SK-N-DZ (cell line): ENCODE measurements at places on chromosomes 4 and X.

DNA sequence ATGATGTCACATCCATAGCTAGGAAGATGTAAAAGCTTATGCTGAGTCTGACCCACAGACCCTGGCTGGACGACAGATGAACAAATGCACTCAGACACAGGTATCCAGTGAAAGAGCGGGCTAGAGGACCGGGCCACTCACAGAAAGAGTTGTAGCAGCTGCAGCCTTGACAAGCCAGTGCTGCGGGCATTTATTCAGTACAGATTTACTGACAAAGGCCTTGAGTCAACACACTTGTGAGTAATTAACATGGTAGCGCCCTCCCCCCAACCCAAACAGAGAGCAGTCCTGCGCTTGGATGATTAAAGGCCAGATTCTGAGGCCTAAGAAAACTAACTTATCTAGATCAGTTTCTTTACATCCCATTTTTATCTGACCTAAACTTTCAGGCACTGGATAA lies 244.6 kb downstream of the SPANXN4 start:
- no peak for DNase-seq

- DNase-seq = no peak
Observed at GRCh38 chr4:2786152-2786671, 6.7 kb upstream of the SH3BP2 start.

DNA sequence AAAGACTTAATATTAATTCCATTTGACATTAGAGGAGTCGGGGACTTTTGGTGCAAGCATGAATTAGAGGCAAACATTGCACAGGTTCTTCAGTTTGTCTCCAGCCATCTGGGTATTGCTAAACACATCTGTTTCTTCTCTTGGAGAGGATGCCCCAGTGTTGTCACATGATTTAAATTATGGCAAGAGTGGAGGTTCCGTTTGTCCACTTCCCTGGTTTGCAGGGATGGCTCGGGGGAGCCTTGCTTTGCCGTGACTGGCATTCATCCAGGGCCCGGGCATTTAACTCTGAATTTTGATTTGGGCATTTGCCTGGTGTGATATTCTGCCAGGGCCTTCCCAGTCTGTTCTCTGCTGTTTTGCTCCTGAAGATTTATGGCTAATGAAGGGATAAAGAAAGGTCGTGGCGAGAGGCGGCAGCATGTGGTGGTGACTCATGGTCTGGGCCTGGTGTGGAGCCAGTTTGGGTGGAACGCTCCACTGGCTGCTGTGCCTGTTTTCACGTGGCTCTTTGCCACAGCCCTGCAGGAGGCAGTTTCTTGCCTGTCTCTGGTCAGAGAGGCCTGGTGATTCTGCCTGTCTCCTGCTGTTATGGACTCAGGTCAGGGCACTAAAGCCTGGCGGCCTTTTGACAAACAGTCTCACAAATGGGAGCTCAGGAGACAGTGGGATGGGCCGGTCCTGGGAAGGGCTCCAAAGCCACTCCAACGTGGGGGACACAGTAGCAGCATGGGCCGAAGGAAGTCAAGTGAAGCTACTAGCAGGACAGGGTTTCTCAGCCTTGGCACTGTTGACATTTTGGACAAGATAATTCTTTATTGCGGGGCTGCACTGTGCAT lies 99.4 kb upstream of the PGRMC2 start:
- peak; percentile 51 for DNase-seq

DNA sequence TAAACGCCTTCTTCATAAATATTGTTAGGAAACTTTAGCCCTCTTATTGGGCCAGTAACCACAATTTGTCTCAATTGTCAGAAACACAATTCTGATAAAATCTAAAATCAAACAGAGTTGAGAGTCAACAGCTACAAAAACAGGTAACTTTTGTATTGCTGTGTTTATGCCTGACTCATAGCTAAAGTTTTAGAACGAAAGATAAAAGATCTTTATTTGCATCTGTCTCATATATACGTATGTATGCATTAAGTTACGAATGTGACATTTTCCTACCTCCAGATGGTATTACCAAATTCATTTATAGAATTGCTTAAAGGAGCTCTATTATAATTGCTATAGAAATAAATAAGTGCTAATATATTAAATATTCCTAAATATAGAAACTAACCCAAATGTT lies 887.9 kb upstream of the NDST4 start:
- DNase-seq = no peak

- peak; percentile 21 for DNase-seq
Observed at GRCh38 chr4:4720646-4721045, 138.8 kb upstream of the MSX1 start.

DNA sequence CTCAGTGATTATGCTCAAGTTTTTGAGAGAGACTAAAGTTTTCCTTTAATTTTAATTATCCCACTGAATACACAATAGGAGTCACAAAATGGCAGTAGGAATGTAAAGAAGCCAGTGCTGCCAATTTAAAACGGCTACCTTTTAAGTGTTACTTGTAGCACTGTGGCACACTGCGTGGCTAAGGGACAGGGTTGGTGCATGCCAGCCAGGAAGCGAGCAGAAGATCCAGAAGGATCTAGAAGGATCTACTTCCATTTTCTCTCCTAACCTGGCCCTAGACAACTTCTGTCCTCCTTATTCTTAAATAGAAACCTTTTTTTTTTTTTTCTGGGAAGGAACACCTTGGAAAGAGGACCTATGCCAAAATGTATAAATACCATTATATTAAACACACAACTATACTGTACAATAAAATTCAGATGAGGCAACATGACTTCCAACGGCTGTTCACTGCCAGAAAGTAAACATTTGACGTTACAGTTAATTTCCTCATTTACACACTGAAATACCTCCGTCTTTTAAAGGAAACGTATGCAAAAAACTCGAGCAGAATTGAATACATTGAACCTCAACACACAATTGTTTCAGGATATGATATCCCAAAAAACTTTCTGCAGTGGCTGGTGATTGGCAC lies 2.7 kb downstream of the USP26 start:
- DNase-seq = no peak

DNA sequence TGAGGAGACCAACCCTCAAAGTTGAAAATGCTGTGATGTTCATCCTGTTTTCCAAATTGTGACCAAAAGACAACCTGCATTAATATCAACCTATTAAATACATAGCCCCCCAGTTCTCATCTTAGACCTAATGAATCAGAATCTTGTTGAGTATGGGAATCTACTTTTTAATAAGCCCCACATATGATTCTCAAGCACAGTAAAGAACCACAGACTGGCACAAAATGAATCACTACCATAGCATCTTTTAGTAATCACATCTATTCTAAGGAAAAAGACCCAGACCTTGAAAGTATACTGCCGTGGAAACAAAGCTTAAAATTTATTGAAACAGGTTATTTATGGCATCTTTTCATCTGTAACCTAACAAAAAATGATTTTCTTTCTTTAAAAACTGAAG lies 152.9 kb downstream of the STPG2 start:
- DNase-seq = no peak

DNA sequence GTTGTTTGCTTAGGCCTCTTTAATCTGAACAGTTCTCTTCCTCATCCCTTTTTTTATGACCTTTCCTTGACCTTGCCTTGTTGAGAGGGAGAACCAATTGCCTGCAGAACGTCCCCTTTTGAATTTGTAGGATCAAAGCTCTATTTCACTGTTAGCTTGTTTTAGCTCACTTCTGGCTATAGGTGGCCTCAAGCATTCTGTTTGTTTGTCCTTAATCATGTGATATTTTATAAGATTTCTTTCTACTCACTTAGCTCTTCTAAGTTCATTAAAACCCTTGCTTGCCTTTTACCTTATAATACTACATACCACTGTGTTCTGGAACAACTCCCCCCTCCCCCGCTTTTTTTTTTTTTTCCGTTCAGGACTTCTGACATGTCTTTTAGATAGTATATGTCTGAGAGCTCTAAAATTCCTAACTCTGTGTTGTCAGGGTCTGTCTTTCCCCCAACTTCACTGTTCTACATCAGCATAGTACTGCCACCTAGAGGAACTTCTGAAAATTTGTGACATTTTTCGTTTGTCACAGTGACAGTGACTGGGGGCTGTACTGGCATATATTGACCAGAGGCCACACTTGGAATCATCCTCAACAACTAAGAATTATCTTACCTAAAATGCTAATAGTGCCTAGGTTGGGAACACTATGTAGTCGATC lies 128.5 kb downstream of the LARP7 start:
- DNase-seq = peak; percentile 54

DNA sequence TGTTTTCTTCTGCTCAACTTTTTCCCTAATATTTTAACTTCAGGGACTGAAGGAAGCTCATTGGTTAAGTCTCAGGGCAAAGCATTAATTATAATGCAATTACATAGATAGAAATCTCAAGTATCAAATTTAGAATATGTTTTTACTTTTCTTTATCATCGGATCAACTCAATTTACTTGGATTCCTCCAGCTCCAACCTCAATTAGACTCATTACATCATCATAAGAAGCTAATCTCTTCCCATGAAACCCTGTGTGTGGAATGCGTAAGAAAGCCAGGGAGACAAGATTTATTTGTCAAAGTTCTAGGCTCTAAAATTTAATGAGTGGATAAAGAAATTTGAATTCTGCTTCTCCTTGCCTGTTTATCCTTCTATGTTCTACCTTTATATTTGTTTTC lies 918.4 kb downstream of the ADGRL3 start:
- peak; percentile 59 for DNase-seq

GRCh38 chr4:173930329-173930967 lies 353.0 kb downstream of the FBXO8 start:
- peak; percentile 99 for DNase-seq

- no peak for DNase-seq
Observed at GRCh38 chrX:40385256-40385655, 195.5 kb upstream of the ATP6AP2 start.

DNA sequence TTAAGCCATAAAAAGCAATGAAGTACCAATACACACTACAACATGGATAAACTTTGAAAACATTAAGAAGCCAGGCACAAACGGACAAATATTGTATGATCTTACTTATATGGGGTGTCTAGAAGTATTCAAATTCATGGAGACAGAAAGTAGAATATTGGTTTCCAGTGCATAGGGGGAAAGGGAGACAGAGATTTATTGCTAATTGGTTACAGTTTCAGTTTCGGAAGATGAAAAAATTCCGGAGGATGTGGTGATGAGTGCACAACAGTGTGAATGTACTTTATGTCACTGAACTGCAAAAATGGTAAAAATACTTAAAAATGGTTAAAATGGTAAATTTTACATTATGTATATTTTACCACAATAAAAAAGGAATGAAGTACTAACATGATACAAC lies 5.1 kb upstream of the PRDX4 start:
- DNase-seq = no peak

DNA sequence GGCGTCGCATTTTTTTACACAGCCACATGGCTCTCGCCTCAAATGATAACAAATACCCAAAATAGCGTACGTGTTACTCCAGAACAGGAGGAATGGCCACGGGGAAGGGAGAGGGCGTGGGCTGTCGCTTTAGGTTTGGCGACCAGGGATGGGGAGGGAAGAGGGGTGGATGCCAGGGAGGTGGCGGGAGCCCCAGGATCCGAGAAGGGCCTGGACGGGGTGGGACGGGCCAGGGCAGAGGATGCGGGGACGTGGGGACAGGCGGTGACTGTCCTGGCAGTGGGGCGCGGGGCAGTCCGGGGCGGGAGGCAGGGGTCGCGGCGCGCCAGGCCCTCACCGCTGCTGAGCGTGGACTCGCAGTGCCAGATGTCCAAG lies 631 bp downstream of the TMEM47 start:
- DNase-seq = no peak

DNA sequence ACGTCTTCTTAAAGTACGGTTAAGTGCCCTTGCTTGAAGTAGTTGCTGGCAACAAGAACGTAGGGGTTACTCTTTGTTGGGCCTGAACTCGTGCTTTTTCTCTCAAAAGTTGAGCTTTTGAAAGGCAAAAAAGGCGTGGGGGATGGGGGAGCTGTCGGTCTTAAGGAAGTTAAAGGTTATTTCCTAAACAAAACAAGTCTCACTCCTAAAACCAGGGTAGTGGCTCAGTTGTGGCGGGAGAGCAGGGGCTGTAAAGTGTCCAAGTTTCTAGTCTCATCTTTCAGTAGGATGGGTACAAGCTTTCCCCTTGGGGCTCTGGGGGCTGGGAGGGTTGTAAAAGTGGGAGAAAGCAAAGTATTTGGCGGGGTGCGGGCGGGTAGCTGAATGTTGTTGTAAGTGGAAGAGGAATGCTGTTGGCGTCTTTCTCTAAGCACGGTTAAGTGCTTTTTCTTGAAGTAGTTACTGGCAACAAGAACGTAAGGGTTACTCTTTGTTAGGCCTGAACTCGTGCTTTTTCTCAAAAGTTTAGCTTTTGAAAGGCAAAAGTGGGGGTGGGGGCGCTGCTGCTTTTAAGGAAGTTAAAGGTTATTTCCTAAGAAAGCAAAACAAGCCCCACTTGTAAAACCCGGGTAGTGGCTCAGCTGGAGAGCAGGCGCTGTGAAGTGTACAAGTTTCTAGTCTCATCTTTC lies 904 bp upstream of the WDR1 start:
- DNase-seq = no peak

DNA sequence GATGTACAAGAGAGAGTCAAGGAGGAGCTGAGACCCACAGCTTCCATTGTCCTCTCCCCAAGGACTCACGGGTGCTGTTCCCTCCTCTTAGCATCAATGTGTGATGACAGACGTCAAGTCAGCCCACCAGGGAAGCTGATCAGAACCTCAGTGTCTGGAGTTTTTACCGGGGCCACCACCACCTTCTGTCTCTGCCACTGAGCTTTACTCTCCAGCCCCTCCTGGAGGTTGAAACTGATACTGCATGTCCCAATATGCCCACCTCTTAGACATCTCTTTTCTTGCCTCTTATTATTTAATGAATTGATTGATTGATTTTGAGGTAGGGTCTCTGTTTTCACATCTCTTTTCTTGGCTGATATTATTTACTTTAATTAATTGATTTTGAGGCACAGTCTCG lies 10.3 kb upstream of the AKAP17A start:
- peak; percentile 55 for DNase-seq

GRCh38 chr4:26171941-26172340 lies 148.9 kb upstream of the RBPJ start:
- peak; percentile 32 for DNase-seq

DNA sequence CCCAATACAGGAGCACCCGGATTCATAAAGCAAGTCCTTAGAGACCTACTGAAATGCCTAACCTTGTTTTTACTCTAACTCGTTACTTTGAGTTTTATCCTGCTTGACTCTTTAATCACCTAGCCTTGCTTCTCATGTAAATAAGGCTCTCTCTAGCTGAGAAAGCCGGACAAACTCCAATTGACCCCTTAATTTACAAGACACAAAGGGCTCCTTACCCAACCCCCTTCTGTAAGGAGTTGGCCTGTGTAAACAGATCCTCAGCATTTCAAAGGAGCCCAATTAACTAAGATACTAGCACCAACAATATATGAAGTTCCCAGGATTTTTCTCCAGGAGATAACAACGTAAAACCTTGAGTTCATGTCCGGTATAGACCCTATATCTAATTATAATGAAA lies 61.7 kb downstream of the CT47B1 start:
- no peak for DNase-seq

GRCh38 chrX:97876697-97877407 lies 993.1 kb downstream of the RPA4 start:
- DNase-seq = peak; percentile 36

DNA sequence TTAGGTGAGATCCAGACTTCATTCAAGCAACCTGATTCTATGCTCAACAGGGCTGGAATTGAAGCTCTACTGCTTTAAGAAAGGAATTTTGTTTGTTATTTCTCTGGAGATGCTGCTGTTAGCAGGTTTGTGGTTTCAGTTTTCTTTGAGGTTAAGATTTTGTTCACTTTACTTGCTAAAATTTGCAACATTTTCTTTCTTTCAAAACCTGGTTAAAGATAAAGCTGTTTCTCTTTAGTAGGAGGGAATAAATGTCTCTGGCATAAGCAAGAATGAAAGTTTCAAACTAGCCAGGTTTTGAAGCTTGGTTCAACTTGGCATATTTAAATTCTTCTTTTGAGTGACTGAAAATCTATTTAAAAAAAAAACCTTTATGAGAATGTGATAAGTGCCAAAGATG lies 660.6 kb upstream of the NR3C2 start:
- no peak for DNase-seq

- no peak for DNase-seq
Observed at GRCh38 chrX:2696698-2697215, 5.7 kb downstream of the CD99 start.
